Left renal pelvis (tissue), 4 donors: ENCODE measurements at places on chromosomes 5 and 9.

GRCh38 chr5:138610918-138611677 lies 35.9 kb upstream of the HSPA9 start:
- peak; percentile 66 for DNase-seq

DNA sequence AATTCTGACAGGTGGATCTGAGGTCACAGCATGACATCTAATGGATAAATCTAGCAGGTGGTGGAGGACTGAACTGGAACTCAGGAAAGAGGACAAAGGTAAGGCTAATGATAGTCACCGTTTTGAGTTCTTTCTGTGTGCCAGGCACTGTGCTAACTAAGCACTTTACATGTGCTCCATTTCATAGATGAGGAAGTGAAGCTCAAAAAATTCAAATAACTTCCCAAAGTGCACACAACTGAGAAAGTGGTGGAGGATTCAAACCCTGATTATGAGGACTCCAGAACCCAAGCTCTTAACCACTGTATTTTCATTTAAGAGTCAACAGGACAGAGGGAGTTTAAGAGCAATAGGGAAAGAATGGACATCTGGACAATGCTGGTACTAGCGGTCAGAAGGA lies 7.1 kb upstream of the DELE1 start:
- DNase-seq, result no peak

- DNase-seq, result no peak
Observed at GRCh38 chr5:143340891-143341685, 62.4 kb downstream of the NR3C1 start.

DNA sequence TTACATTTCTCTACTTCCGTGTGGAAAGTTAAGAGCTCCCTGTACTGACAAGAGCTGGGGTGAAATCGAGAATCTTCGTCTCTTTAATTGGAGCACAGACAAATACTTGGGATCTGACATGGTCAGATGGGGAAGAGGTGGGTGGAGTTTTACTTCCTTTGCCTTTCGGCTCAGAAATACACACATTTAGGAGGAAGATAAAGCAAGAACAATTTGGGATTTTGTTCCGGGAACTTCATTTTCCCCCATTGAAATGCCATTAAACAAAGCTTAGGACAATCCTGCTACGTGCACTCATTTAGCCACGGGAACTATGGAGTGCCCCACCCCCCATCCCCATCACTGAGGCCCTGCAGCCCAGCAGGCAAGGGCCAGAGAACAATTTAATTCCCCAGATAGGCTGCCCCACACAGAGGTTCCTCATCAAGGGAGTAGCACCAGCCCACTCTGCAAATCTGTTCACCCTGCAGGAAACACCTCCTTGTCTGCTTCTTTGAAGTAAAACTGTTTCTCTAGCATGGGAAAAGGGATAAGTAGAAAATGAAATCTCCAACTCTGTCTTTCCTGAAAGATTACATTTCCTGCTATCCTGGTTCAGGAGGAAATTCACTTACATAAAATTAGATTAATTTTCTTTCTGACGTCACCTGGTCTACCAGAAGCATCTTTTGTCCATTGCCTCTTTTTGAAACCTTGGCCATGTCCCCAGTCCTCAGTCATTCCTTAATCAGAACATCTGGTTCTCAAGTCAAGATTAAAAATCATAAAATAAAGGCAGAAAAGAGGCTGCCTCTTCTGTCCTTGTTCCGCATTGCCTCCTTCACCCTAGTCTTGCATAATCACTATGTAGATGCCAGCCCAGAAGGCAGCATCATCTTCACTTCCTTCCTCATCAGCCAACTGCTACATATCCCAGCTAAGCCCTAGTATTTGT lies 206.4 kb downstream of the ENC1 start:
- DNase-seq, result no peak

- DNase-seq, result peak; percentile 52
Observed at GRCh38 chr9:121499427-121500164, at the start of gene GGTA1. Gene GGTA1 (minus strand): TSS chr9:121499844. CDS start chr9:121467922, 31,922 bp downstream.

GRCh38 chr9:22425551-22425950 lies 21.1 kb upstream of the DMRTA1 start:
- DNase-seq, result no peak
